Stimulated activated CD4-positive, alpha-beta T cell treated with anti-CD3 and anti-CD28 coated beads, Interleukin-1b, Interleukin-23, amount 100 ng/mL, for 48 hours (primary cell): ENCODE measurements at places on chromosomes 3 and 15.

DNA sequence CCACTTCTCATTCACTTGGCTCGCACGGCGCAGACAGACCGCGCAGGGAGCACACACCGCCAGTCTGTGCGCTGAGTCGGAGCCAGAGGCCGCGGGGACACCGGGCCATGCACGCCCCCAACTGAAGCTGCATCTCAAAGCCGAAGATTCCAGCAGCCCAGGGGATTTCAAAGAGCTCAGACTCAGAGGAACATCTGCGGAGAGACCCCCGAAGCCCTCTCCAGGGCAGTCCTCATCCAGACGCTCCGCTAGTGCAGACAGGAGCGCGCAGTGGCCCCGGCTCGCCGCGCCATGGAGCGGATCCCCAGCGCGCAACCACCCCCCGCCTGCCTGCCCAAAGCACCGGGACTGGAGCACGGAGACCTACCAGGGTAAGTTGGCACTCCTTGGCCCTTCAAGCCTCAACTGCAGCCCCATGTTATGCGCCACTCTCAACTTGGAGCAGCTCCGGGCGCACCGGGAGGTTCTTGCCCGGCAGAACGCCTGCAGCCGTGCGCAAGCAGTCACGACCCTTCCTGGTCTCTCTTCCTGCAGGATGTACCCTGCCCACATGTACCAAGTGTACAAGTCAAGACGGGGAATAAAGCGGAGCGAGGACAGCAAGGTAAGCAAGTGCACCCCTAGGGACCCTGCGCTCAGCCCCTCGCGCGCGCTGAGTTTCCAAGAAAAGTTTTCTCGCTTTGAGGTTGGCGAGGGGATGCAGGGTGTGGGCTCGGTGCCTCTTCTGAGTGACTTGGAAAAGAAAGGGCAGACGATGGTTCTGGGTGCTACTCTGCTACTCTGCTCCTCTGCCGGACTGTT, at the start of gene BHLHE40:
TSS of gene BHLHE40 (plus strand) at position 10 of the 801 bp plus-strand sequence. CDS start at position 292, 282 bp downstream.
- DNase-seq = no peak

- no peak for DNase-seq
Observed at GRCh38 chr3:131338948-131339640, 42.5 kb upstream of the NUDT16 start.

DNA sequence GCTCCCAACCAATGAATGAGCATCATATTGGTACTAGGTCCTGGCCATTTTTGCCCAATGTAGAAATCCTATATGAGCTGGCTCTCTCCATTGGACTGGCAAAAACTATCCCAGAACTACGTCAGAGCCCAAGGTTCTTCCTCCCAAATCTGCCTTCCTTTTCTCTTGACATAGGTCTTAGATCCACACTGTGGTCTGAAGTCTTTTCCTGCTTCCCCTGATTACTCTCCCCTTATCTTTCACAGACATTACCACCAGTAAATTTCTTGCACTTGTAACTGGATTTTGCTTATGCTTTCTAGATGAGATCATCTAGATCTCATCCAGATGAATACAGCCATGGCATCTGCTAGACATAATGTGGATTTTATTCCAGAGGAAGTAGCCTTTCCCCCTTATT, 141.2 kb upstream of the GADL1 start:
- DNase-seq = no peak

GRCh38 chr3:169457807-169458697, 205.5 kb downstream of the MECOM start:
- no peak for DNase-seq

DNA sequence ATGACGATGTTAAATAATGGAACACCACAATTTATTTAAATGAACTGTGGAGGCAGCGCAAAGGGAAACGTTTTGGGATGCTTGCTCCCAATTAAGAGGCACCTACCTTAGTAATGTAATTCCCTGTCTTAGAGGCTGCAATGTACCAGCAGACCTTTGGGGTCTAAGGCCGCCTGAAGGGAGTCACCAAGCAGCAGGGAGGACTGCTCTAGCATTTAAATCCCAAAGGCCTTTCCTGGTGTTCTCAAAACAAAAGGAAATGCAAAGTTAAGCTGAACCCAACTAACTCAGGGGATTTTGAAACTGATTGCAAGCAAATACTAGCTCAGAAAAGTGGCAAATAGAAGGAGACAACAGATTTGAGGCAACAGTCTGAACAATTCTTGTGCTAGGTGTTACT, 510.8 kb downstream of the GABRG3 start:
- no peak for DNase-seq

- no peak for DNase-seq
Observed at GRCh38 chr3:171790574-171790897, 19.7 kb downstream of the PLD1 start.

DNA sequence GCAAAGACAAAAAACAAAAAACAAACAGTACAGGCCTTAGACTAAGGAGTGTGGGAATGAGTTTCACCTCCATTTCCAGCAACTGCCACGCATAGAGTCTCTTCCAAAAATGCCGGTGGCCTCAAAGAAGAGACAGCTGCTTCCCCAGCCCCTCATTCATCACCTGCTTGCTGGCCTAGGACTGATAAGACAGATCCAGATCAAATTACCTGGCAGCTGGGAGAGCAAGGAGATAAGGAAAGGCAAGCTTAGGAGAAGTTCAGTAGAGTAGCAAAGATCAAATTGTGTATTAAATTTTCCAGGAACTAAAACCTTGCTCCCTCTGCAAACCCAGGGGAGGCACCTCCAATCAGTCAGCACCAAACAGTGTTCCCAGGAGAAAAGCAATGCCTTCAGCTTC, 325.8 kb upstream of the CTNNB1 start:
- DNase-seq = no peak

- DNase-seq = no peak
Observed at GRCh38 chr3:109136523-109136922, at the start of gene C3orf85. Gene C3orf85, plus strand, starts transcription at chr3:109136719. Its CDS starts 129 bp downstream, at chr3:109136848.

- DNase-seq = no peak
Observed at GRCh38 chr3:191412759-191413158, 48.2 kb upstream of the PYDC2 start.

DNA sequence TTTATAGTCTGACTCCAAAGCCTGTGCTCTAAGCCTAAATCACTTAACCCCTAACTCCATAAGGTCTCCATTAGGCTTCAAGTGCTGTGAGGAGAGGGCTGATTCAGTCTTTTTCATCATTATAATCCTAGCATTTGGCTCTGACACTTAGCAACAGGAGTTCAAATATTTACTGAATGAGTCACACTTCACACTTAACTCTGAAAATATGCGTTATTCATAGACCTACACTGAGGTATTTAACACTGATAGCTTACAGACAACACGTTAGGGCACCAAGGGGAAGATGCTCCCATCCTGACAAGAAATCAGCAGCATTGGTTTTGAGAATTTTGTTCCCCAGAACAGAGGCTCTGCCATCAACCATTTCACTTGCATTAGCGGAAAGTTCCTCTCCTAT, 53.5 kb downstream of the MSL2 start:
- no peak for DNase-seq

DNA sequence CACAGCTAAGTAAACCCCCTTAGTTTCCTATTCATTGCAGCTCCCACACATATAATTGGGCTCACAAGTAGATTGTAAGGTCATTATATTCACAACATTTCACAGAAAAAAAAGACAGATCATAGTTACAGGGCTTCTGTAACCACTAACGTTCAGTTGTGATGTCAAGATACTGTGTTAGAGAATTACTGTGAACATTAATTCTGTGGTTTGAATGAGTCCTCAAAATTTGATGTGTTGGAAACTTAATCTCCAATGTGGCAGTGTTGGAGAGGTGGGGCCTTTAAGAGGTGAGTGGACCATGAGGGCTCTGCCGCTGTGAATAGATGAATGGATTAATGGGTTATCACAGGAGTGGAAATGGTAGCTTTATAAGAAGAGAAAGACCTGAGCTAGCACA, 21.3 kb downstream of the GRK7 start:
- no peak for DNase-seq

GRCh38 chr3:159322322-159322939, 520.6 kb downstream of the MFSD1 start:
- DNase-seq = peak; percentile 8

DNA sequence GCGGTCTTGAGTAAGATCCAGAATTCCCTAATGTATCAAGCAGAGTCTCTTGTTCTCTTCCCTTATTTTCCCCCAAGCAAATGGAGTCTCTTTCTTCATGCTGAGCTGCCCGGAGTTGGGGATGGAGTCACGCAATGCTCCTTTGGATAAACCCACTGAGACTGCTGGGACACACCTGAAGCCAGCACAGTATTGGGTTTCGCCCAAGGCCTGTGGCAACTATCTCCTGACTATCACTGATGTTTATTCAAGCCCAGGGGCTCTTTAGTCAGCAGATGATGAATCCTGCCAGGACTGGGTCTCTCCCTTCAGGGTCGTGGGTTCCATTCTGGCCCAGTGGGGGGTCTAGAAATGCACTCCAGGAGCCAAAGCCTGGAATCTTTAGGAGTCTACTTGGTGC, 11.3 kb downstream of the USF3 start:
- no peak for DNase-seq

GRCh38 chr3:168156479-168156878, 60.8 kb upstream of the GOLIM4 start:
- no peak for DNase-seq

- DNase-seq = no peak
Observed at GRCh38 chr3:123371426-123371825, 77.5 kb downstream of the ADCY5 start.

DNA sequence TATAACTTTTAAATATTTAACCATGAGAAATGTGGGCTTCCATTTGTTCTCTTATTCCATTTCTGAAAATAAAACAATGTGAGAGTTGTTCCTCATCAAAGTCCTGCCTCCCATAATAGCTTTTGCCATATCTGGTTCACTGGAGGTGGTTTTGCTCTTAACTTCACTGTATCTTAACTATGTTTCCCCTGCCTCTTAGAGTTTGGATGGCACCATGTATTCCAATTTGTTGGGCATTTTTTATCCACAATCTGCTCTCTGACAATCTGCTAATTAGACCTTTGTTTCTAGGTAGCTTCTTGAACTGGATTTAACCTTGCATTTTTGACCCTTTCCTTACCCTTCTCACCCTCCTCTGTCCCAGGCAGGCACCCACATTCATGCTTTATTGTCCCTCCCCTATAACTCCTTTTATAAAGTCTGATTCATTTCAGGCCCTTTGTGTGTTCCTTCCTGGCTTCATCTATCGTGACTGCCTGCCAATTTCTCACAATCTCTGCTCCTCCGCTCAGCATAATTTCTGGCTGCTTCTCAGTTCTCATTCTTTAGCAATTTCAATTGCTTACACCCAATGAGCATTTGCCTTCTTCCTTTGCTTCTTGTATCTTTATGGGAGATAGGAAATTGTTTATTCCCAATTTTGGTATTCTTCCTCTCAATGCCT, 144.2 kb upstream of the ARHGEF26 start:
- no peak for DNase-seq

DNA sequence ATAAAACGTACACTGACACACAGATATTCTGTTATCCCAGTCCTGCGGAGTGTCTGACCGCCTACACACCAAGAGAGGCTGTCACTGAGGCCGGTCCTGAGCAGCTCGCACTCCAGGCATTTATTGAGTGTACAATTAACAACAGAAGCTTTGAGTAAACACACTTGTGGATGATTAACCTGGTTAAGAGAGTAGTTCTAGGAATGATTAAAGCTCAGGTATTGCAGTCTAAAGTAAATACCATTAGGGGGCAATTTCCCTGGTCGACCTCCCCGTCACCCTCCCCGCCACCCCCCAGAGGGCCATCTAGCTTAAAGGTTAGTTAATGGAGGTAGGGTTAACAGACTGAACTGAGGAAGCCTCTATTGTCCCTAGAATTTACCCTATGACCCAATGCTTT, 1278.5 kb downstream of the NSUN3 start:
- DNase-seq = no peak

DNA sequence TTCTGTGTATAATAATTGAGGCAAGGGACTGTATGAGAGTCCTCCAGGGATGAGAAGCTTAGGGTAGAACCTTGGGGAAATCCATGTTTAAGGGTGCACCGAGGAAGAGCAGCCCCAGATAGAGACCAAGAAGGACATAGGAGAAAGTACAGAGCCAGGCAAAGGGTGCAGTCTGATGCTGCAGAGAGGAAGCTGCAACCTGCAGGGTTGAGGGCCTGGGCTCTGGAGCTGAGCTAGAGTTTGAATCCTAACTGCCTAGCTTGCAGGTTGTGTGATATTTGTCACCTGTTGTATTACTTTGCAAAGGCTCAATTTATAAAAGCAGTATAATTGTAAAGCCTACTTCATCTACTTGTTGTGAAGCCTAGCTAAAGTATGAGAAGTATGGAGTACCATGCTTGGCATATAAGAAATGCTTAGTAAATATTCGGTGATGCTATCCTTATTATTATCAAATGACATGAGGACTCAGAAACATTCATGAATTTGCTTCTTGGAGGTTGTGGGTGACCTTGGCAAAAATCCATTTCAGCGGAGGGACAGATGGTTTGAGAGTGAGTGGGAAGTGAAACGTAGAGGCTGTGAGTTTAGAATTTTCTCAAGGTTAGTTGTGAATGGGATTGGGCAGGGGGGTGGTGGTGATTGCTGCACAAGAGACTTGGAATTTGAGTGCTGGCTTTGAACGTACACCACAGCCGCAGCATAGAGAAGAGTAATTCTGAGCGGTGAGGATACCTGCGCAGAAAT, 43.8 kb downstream of the PLCL2 start:
- DNase-seq = no peak
